ENCODE measurements at places on chromosomes 6 and 20. TPM values are rescaled to one million over a fixed set of nuclear protein-coding genes. Genes with fewer than 3 reads are reported as not detected.

The LPA gene
- total RNA-seq = 0.27 TPM

The GTSF1L gene
- not detected for total RNA-seq

The OPRM1 gene
- total RNA-seq = not detected

The GPLD1 gene
- total RNA-seq = 3.3 TPM

The DTD1 gene
- 22.7 TPM for total RNA-seq

The CRISP2 gene
- 0.64 TPM for total RNA-seq

The LKAAEAR1 gene
- total RNA-seq = not detected

The SLC2A4RG gene
- 45.5 TPM for total RNA-seq

The SLC22A2 gene
- total RNA-seq = not detected

The COL12A1 gene
- total RNA-seq = 200 TPM

The IRF4 gene
- total RNA-seq = 0.57 TPM

Measured in ovary (tissue), 10 donors.